HCEC 1CT (cell line): ENCODE measurements at places on chromosomes 2 and 18.

DNA sequence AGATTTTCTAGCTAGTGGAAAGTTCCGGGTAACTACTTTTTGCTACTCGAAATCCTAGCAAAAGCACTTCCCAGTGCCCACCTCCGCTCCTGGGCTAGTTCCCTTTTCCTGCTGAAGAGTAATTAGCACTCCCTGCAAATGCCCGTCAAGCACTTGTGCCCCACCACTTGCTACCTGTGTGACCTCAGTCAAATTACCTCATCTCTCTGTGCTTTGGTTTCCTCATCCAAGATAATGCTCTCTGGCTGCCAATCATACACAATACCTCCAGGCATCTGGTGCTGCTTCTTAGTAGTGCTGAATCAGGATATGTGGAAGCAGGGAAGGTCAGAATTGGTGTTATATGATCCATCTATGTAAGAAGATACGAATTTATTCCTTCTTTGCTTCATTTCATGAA is 102.1 kb upstream of the CDCA7 start:
- DNase-seq = no peak

DNA sequence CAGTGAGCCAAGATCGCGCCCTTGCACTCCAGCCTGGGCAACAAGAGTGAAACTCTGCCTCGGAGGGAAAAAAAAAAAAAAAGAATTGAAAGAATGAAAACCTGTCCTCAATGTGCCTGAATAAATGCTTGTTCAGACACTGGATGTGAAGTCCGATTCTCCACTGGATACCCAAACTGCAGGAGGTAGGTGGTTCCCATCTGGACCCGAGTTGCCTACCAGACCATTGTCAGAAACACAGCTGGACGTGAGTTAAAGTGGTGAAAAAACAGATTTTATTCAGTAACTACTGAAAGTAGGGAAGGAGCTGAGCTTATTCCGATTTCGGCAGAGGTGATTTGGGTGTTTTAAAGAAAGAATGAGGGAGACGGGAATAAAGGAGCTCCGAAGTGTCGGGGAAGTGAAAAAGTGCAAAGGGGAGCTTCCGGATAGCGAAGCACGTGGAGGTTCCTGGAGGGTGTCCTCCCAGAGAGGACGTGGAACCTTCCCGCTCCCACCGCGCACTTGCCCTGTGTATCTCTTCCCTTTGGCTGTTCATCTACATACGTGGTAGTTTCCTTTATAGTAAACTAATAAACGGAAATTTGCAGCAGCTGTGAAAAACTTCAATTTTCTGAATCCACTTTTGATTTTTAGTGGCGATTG is 10.4 kb upstream of the ZDBF2 start:
- no peak for DNase-seq

DNA sequence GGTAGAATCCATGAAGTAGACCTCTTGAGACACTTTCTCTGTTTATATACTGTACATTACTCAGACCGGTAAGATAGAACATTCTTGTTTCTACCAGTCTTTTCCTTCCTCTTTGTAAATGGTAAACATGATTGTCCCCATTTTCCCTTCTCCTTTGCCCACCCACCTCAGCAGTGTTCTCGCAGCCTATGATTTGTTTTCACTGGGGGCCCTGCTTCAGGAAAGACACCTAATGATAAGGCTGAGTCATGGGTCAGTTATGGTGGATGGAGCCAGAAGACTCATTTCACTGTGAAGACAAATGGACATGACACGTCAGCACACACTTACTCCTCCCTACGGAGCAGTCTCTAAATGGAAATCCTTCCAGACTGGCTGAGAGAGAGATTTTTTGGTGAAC is 23.7 kb downstream of the CENPO start:
- peak; percentile 81 for DNase-seq

DNA sequence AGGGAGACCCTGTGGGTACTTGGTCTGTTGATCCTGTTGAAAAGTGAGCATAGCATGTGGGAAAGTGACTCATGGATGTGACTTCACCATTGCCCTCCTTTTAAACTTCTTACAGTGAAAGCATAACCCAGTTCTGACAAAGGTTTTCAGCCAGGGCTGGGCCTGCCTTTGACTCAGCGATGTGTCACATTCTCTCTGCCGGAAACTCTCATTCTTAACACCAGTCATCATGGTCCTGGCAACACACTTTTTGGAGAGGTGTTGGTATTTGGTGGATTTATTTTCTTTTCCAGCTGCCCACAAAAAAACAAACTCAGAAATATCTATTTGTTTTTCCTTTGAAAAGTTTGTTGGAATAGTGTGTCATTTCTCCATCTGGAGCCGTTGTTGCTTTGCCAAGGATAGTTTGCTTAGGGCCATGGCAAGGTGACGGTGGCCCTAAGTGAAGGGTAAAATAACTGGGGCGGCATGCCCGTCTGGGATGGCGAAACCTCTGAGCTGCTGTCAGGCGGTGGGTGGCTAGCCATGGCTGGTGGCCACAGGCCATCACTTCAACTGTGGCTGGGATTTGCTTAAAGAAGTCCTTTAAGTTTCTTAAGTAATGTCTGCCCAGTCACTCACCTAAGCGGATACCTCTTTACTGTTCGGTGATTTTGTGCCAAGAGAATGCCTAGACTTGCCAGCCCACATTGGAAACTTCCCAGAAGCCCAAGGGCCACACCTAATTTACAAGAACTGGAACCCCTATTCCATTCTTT is 123.3 kb downstream of the LTBP1 start:
- peak; percentile 99 for DNase-seq

DNA sequence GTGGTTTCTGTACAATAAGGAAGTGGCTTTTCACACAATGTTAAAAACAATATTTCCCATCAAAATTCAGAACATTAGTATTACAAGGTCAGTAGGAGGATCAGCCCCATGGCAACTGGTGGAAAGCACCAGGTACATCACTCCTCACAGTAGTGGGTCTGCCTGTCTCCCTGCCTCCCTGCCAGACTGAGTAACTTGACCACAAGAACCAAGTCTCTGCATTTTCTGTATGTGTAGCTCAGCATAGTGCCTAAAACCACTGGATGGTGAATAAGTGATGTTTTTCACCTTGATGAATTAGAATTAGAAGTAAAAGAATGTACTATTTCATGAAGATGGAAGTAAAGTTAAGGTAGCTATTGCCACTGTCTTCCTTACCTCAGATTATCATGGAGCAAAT is 4.1 kb upstream of the WDR7 start:
- no peak for DNase-seq
